ENCODE measurements at places on chromosomes 12 and 14. TPM values are rescaled to one million over a fixed set of nuclear protein-coding genes. Genes with fewer than 3 reads are reported as not detected.

DNA sequence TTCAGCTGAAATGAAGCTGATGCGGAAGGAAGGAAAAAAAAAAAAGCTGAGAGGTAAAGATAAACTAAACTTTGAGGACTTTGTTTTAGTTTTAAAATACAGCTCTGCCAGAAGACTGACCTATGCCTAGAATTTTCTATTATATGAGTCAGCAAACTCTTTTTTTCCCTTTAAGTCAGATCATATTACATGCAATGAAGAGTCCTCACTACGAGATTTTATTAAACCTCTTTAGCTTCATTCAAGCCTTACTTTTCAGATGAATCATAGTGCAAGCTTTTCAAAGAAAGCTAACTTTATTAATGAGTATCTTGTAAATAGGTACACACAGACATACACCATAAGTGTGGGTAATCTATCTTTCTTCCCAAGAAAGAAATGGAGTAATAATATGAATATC, 57.8 kb upstream of the FSCB start:
- no peak overlapping the region for H3K27ac ChIP-seq
- no peak for DNase-seq
- H3K4me3 ChIP-seq = no peak overlapping the region
- no peaks in the 10 kb centered on the region for H3K27me3 ChIP-seq
- H3K36me3 ChIP-seq = no peaks in the 10 kb centered on the region

TUNAR gene
- not detected for total RNA-seq

- peaks cover 28% of the 10 kb centered on the region for H3K27me3 ChIP-seq
- DNase-seq = no peak
- H3K4me1 ChIP-seq = no peaks in the 10 kb centered on the region
- H3K36me3 ChIP-seq = no peaks in the 10 kb centered on the region
Observed at GRCh38 chr12:53828598-53828997, 76.8 kb upstream of the CISTR start.

DNA sequence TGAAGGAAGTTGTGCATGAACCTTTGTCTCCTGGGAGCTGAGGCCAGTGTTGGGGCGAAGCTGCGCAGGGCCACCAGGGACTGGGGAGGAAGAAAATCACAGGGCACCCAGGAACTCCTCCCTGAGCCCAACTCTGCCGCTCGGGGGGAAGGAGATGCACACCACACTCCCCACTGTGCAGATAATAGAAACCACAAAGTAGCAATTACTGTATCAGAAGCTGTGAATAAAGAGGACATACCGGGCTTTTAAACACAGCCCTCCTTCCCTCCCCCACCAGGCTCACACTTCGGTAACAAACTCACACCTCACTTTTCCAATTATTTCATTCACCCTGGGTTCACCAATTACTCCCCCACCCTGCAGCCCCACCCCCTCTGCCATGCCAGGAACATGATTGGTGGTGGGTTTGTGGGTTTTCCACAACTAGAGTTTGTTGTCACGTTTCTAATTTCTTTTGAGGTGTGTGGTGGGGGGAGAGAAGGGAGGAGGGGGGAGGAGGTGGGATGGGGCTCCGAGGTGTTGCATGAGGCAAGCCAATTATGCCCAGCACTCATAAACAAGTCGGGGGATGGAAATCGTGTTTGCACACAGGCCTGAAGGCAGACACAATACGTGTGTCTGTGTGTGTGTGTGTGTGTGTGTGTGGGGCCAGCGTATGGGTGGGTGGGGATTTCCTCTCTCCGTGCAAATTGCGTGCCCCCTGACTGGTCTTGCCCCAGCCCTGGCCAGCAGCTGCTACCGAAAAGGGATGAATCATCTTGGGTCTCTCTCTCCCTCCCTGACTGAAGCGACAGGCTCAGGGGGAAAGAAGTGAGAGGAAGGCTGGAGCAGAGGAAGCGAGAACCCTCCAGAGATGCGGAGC, 103.3 kb downstream of the RBM19 start:
- H3K4me3 ChIP-seq = no peak overlapping the region
- no peak overlapping the region for H3K27ac ChIP-seq
- H3K4me1 ChIP-seq = no peaks in the 10 kb centered on the region
- H3K27me3 ChIP-seq = no peaks in the 10 kb centered on the region
- peaks cover 7% of the 10 kb centered on the region for H3K36me3 ChIP-seq
- no peak for DNase-seq

DNA sequence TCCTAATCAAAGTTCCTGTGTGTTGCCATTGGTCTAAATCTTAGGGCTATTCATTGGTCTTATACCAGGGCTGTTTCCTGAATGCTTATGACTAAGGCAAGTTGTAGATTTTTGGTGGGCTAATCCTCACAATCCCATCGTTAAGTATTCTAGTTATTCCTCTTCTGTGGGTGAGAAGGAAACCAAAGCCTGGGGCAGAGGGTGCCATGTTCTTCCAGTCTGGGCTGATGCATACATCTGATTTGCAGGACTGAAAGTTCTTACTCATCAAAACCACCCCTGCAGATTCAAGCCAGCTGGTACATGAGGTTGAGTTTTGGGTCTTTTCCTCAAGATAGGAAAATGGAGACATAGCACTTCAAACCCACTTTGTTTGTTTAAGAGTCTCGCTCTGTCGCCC, 25.7 kb downstream of the PPP1CC start:
- H3K27me3 ChIP-seq = no peaks in the 10 kb centered on the region
- H3K27ac ChIP-seq = no peak overlapping the region
- no peak for DNase-seq
- no peak overlapping the region for H3K4me3 ChIP-seq

ABCC9 gene
- 97.6 TPM for total RNA-seq

PTGR2 gene
- 22.2 TPM for total RNA-seq

DNA sequence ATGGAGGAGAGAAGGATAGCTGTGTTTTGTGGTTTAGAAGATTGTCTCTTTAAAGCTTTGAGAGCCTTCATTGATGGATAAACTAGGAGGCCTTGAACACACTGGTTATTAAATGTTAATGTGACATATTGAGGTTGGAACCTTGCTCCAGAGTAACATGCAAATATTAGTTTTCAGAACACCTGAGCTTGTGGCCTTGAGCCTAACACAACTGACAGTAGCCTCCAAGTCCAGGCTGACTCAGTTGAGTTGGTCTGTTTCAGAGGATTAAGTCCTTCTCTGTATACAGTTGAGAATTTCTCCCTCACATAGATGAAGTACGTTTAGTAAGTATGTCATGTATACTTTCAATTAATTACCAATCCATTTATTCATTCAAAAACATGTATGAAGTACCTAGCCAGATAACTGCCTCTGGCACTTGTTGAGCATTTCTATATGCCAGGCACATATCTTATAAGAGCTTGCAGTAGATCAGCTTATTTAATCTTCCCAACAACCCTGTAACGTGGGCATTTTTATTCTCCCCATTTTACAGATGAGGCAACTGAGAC, 63.5 kb downstream of the ELK3 start:
- H3K4me3 ChIP-seq = no peak overlapping the region
- peak overlapping the region; percentile 50 for H3K27ac ChIP-seq
- H3K27me3 ChIP-seq = no peaks in the 10 kb centered on the region
- no peaks in the 10 kb centered on the region for H3K4me1 ChIP-seq

TEDC1 gene
- 2.1 TPM for total RNA-seq

GRCh38 chr12:21350975-21351374, 16.3 kb upstream of the SLCO1A2 start:
- no peaks in the 10 kb centered on the region for H3K27me3 ChIP-seq
- H3K36me3 ChIP-seq = no peaks in the 10 kb centered on the region
- H3K4me3 ChIP-seq = no peak overlapping the region
- no peak for DNase-seq
- no peak overlapping the region for H3K27ac ChIP-seq

GRCh38 chr12:21308785-21309184, 25.9 kb downstream of the SLCO1A2 start:
- no peaks in the 10 kb centered on the region for H3K27me3 ChIP-seq
- DNase-seq = no peak
- H3K4me3 ChIP-seq = no peak overlapping the region
- H3K36me3 ChIP-seq = no peaks in the 10 kb centered on the region
- no peaks in the 10 kb centered on the region for H3K4me1 ChIP-seq

PARPBP gene
- 0.52 TPM for total RNA-seq

DNA sequence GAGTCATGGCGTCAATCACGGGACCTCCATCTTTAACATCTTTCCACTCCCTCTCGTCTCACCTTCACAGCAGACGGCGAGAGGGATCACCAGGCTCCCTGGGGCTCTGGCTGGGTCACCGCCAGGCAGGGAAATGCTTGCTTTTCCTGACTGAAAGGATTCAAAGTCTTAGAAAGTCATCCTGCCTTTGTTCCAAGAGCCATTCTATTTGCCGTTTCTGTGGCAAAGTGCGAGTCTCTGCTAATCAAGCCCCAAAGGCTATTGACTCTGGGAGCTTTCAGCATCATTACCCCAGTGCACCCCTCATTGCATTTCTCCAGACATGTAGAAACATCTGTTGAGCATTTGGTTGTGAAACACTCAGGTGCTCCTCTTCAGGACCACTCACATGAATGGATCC, 69.6 kb downstream of the GSC start:
- no peak overlapping the region for H3K27ac ChIP-seq
- no peaks in the 10 kb centered on the region for H3K36me3 ChIP-seq
- no peak for DNase-seq
- no peak overlapping the region for H3K4me3 ChIP-seq
- H3K27me3 ChIP-seq = no peaks in the 10 kb centered on the region

GRCh38 chr12:99495799-99496198, 151.8 kb upstream of the GARIN6 start:
- no peaks in the 10 kb centered on the region for H3K36me3 ChIP-seq
- H3K4me1 ChIP-seq = no peaks in the 10 kb centered on the region
- no peak overlapping the region for H3K27ac ChIP-seq
- H3K4me3 ChIP-seq = no peak overlapping the region
- no peaks in the 10 kb centered on the region for H3K27me3 ChIP-seq
- no peak for DNase-seq

DNA sequence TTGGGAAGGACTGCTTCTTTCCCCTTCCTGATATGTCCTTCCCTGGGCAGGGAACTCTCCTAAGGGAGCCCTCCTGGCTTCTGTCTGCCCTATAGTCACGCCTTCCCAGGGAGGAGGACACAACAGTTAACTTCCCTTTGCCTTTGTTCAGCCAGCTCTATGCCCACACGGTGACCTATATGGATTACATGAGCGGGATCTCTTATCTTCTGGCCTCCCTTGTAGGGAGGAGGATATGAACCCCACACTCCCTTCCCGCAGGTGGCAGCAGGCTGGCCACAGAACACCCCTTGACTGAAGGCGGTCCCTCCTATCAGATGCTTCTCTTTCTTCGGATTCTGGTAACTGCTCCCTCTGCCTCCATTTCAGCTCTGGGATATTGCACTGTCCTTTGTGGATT, 135.6 kb upstream of the MAX start:
- no peak overlapping the region for H3K4me3 ChIP-seq
- peaks cover 3% of the 10 kb centered on the region for H3K4me1 ChIP-seq
- no peaks in the 10 kb centered on the region for H3K27me3 ChIP-seq

DNA sequence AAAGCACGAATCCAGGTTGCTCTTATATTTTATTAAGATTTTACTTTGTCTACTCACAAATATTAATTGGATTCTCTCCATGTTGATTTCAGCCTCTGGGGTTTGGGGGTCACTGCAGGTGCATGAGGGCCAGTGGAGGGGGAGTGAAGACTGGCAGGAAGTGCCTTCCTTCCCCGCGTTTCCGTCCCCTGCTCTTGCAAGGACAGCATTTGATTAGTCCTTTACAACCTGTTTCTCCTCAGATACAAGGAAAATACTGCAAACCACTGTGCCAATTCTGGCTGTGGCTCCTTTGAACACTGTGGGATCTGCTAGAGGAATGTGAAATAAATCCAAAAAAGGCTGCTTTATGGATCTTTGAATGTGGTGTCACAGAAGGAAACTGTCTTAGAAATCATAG, 291.8 kb downstream of the ETNK1 start:
- H3K27ac ChIP-seq = no peak overlapping the region
- no peaks in the 10 kb centered on the region for H3K36me3 ChIP-seq
- no peak for DNase-seq
- H3K4me3 ChIP-seq = no peak overlapping the region
- H3K27me3 ChIP-seq = no peaks in the 10 kb centered on the region

DNA sequence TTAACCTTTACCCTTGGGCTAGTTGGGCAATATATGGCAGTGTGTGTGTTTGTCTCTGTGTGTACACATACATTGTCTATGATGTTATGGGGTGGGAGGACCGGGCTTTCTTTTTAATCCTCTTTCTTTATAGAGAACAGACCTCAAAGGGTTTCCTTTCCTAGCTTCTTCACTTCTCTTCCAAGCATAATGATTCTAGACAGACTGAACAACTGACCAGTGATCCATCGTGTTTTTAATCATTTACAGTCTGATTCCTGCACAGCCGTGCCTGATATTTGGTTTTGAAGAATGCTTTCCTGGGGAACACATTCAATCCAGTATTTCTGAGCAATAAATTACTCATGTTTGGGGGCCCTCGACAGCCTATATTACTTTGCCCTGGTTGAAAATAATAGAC, 481.1 kb upstream of the DCN start:
- H3K4me3 ChIP-seq = no peak overlapping the region
- DNase-seq = no peak
- H3K27me3 ChIP-seq = no peaks in the 10 kb centered on the region
- H3K36me3 ChIP-seq = no peaks in the 10 kb centered on the region

DNA sequence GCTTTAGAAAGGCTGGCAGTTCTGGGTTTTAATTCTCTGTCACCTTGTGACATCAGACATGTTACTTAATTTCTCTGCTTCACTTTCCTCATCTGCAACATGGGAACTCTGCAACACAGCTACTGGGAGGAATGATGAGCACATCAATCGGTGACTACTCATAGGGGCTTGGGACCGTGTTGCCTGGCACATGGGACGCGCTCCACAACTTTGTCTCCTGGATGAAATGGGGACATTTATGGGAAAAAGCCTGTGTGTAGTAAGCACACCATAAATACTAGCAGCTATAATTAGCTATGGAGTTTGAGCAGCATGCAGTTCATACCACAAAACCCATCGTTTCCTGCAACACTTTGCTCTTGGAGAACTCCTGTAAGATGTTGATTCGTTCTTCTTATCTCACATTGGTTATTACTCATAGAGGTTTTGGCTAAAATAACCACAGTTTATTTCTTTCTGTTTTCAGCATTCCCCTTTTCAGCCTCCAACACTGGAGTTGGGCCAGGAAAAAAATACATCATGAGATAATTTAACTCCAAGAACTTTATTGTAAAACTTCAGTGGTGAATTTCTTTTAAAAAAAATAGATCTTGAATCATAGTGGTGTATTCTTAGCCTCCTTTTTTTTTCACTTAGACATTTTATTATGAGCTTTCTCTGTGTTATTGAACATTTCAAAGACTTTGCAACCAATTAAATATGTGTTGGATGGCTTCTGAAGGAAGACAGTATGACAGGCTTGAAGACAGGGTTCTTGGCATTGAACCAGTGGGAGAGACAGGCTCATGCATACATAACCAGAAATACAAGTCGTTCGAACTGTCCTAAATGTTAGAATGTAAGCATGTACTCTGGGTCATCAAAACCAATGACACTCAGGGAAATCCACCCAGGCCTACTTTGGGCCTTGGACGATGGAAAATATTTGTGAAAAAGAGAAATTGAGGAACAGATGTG, 72.7 kb downstream of the RIN3 start:
- H3K27me3 ChIP-seq = no peaks in the 10 kb centered on the region
- H3K4me1 ChIP-seq = peaks cover 12% of the 10 kb centered on the region
- no peaks in the 10 kb centered on the region for H3K36me3 ChIP-seq
- H3K27ac ChIP-seq = no peak overlapping the region
- no peak for DNase-seq

All from heart left ventricle (tissue), 16 donors.